ENCODE measurements at places on chromosomes 1 and 21.
A peak's percentile ranks its signal among the peaks of the same experiment; 100 is the strongest.

DNA sequence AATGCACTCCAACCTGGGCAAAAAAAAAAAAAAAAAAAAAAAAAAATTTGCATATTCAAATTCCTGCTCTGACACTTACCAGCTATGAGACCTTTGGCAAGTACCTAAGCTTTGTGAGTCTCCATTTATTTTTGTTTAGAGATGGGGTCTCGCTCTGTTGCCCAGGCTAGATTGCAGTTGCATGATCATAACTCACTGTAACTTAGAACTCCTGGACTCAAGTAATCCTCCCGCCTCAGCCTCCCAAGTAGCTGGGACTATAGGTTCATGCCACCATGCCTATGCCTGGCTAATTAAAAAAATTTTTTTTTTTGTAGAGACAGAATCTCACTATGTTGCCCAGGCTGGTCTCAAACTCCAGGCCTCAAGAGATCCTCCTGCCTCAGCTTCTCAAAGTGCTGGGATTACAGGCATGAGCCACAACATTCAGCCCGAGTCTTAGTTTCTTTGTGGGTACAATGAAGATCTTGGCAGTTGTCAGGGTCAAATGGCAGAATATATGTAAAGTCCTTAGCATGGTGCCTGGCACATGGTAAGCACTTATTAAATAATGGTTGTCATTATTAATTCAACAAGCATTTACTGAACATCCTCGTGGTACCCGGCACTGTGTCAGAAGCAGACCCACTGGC is 53.5 kb upstream of the TENT5B start:
- DNase-seq = no peak

DNA sequence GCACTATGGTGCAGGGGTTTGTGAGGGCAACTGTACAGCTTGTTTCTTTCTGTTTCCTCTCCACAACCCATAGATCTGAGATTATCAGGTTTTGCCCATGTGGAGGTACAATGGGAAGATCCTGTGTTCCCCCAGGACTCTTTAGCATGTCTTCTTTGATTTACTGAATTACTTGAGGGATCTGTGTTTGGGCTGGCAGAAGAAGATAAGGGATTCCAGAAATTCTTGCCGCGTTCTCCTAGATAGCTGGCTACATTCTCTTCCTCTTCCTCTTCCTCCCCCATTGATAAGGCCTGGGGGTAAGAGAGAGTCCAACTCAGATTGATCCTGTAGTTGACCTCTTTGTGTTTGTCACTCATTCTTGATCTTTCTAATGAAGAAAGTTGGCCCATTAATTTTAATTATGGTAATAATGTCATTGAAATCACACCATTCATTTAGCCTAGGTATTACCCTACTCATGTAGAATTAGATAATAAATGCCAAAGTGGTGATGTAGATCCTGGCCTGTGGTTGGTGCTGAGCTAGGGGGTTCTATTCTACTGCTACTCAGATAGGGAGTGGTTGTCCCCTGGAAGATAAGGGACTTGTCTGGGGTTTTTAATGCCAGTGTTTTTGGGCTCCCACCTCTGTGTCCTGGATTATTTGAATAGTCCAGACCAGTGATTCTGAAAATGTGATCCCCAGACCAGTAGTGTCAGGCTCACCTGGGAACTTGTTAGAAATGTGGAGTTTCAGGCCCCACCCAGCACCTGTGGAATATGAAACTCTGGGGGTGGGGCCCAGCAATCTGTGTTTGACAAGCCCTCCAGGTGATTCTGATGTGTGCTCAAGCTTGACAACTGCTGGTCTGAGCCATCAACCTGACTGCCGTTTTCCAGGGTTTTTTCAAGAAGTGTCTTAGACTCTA is 122.2 kb downstream of the NOS1AP start:
- no peak for DNase-seq

DNA sequence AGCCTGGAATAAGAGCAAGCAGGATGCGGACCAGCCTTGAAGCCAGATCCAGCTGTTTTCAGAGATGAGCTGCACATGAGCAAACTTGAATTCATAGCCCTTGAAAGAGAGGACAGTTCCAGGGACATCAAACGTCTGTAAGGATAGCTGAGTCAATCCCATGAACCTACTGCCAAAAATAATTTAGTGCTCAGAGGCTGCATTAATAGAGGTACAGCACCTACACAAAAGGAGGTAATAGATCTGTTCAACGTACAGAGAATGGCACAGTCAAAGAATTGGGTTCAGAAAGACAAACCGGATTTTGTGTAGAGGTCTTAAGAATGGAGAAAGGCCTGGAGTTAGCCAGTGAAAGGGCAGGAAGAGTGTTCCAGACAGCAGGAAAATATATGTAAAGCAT is 110.8 kb upstream of the ZC3H12A start:
- DNase-seq = no peak

DNA sequence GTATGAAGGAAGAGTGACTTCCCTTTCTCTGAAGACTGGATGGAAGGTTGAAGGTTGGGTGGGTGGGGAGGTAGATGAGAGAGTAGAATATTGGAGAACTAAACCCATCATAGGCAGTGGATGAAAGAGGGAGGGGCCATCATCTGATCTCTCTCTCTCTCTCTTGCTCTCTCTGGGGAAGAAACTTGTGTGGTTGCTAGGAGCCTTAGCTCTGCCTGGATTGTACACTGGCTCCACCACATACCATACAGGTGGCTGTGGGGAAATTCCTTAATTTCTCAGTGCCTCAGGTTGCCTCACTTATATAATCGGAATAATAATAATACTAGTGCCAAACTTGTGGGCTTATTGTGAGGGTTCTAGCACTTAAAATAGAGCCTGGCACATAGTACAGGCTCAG is 9.5 kb downstream of the XCL1 start:
- DNase-seq = no peak

DNA sequence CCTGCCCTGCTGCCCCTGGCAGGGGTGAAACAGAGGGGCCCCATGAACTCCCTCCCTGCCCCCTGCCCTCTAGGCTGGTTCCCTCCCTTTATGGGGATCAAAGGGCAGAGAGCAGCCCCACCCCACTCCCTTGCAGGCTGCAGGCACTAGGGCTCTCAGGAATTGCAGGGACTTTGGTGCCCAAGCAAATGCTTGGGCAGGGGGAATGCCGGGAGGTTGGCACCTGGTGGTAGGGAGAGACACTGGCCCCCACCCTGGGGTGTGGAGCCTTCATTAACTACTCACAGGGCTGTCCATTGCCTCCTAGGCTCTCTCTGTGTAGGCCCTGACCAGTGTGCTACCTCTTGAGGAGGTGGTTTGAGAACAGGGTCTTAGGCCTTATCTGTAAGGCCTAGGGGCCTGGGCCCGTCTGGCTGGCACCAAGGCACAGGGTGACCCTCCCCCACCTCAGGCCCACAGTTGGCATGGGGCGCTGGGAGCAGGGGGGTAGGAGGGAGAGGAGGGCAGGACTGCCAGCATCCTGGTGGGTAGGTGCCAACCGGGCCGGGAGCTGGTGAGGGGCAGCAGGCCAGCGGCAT is 4.7 kb downstream of the ZBTB7B start:
- DNase-seq = no peak

- DNase-seq = no peak
Measured at GRCh38 chr1:173122344-173122935, 71.7 kb upstream of the TNFSF18 start.

GRCh38 chr1:62585469-62586155 is 11.7 kb upstream of the ANGPTL3 start:
- no peak for DNase-seq

DNA sequence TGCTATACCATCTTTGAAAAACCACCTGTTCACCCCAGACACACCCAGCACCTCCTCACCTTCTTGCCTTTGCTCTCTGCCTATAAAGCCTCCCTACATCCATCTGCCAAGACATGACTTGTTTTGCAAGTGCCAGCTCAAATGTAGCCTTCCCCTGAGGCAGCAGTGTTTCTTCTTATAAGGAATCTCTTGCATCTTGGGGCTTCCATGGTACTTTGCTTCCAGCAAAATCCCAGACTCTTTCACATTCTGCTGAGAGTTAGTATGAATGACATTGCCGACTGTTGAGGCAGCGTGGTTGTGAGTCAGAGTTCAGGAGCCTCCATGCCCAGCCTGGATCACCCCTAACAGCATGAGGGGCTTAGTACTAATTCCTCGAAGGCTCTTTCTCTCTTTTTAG is 217.4 kb upstream of the RUNX1 start:
- DNase-seq = no peak

GRCh38 chr1:194813096-194813495 is 1626.7 kb upstream of the B3GALT2 start:
- DNase-seq = no peak

DNA sequence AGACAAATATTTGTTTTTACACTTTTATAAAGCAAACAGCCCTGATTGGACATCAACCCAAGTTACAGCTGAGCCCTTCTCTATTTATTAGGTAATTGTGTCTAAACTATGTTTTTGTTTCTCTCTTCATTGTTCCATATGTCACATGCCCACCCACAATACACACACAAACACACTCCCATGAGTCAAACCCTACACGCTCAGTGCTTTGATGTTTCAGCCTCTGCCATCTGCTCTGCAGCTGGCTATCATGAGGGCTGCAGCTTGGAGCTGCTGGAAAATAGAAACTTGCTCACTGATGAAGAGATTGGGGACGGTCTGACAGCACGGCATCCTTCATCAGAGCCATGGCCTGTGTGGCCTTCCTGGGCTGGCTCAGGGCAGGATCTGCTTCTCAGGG is 41.7 kb downstream of the PSMG1 start:
- DNase-seq = no peak

GRCh38 chr1:45569571-45569961 is 14.3 kb upstream of the NASP start:
- DNase-seq = no peak

- DNase-seq = no peak
Measured at GRCh38 chr1:41678111-41678878, 193.8 kb upstream of the EDN2 start.

DNA sequence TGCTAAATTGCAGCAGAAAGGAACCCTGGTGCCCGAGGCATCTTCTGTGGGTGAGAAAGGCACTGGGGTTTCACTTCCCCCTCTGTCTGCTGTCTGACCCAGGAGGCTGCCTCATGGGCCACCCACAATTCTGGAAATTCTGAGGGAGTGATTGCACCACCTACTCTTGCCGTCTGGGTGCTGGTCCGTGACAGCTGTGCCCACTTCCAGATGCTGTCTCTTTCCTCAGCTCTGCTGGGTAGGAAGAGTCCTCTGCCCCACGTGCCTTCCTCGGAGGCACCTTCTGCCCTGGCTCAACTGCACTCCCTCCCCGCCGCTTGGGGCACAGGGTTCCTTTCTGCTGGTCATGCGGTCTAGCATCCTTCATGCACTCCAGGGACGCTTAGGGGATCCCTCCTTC is 96.3 kb downstream of the ARHGEF10L start:
- DNase-seq = no peak

- no peak for DNase-seq
Measured at GRCh38 chr1:42797414-42797813, 12.6 kb downstream of the TMEM269 start.

GRCh38 chr1:239387304-239388158 is 1.2 kb downstream of the CHRM3 start:
- no peak for DNase-seq

- peak; percentile 59 for DNase-seq
Measured at GRCh38 chr1:20493839-20494608, 8.0 kb upstream of the CAMK2N1 start.

DNA sequence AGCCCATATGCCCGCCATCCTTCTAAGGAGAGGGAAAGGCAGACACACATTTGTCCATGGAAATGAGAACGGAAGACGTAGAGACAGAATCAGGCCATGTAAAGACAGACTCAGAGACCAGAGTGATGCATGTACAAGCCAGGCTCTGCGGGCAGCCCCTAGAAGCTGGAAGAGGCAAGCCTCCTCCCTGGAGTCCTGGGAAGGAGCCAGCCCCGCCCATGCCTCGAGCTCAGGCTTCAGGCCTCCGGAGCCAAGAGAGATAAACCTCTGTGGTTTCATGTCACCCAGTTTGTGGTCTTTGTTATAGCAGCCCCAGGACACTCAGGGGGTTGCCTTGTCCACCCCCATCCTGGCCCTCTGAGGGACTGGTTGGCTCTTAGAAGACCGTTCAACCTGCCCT is 11.6 kb downstream of the PDE9A start:
- DNase-seq = no peak

DNA sequence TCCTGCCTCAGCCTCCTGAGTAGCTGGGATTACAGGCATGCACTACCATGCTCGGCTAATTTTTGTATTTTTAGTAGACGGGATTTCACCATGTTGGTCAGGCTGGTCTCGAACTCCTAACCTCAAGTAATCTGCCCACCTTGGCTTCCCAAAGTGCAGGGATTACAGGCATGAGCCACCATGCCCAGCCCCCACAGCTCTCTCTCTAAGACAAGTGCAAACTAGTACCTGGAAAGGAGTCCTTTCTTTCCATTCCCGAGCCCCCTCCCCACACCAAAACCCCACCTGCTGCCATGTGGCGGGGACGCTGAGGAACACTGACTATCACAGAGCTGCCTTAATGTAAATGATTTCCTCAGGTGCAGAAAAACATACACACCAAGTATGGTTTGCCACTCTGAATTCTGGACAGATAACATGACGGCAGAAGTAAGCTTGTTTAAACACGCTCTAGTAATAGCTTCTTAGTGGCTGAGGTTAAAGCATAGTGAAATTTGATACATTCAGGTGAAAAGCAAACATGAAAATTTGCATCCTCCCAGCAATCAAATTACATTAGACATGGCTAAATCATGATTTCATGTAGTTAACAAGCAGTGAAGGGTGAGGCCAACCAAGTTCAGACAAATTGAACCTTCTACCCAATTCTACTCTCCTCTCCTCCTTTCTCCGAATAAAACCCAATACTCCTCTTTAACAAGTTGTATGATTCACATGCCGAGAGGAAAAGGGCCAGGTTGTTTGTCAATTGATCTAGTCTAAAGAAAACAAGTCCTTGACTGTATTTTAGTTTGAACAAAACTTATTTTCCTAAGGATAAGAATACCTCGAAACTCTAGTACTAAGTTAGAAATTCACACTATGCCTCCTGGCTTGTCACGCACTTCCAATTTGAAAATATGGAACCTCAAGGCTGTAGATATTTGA is 19.8 kb downstream of the ERRFI1 start:
- DNase-seq = no peak

- DNase-seq = no peak
Measured at GRCh38 chr1:17194133-17194475, 10.8 kb upstream of the PADI1 start.

DNA sequence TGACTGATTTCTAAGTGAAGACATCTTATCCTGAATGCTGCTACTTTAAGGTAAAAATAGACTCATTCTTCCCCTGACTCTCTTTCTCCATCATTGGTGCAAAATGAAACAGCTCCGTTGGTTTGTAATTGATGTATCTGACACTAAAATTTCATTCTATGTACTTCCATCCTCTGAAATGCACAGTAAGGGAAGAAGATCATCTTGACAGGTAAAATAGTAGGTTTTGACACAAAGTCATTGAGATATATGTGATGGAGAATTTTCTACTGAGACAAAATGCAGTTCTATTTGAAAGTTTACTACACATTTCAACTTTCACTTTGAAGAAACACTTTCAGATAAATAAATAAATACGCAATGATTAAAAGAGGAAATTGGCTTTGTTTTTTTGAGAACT is 348.9 kb downstream of the SMYD3 start:
- no peak for DNase-seq

GRCh38 chr1:230772457-230773395 is 25.5 kb downstream of the CAPN9 start:
- DNase-seq = no peak
